Umbilical cord (tissue), 2 donors: ENCODE measurements at places on chromosomes 6 and 20. TPM values are rescaled to one million over a fixed set of nuclear protein-coding genes. Genes with fewer than 3 reads are reported as not detected.

GRCh38 chr20:9453201-9453600, 61.2 kb upstream of the LAMP5 start:
- no peak for DNase-seq

DNA sequence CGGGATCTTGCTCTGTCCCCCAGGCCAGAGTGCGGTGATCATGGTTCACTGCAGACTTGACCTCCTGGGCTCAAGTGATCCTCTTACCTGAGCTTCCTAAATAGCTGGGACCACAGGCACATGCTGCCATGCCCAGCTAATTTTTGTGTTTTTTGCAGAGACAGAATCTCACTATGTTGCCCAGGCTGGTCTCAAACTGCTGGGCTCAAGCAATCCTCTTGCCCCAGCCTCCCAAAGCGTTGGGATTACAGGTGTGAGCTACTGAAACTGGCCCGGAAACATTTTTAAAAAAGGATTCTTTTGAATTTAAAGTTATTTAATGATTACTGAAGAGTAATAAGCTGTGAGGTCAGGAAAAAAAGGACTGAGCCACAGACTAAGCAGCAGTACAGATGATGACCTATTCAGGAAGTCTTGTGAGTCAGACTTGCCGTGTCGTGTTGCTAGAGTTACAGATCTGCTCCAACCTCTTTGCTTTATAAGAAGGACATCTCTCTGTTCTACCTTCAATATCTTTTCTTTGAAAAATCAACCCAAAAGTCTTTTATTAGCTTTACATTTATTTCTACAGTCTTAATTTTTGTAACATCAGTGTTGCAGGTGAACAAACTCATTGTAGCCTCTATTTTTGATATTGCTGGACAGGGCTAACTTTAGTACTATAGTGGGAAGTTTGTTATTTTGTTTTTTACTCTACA, 108.7 kb downstream of the NCOA3 start:
- DNase-seq, result peak; percentile 59

- no peak for DNase-seq
Observed at GRCh38 chr6:34333858-34334257, 58.6 kb downstream of the NUDT3 start.

DNA sequence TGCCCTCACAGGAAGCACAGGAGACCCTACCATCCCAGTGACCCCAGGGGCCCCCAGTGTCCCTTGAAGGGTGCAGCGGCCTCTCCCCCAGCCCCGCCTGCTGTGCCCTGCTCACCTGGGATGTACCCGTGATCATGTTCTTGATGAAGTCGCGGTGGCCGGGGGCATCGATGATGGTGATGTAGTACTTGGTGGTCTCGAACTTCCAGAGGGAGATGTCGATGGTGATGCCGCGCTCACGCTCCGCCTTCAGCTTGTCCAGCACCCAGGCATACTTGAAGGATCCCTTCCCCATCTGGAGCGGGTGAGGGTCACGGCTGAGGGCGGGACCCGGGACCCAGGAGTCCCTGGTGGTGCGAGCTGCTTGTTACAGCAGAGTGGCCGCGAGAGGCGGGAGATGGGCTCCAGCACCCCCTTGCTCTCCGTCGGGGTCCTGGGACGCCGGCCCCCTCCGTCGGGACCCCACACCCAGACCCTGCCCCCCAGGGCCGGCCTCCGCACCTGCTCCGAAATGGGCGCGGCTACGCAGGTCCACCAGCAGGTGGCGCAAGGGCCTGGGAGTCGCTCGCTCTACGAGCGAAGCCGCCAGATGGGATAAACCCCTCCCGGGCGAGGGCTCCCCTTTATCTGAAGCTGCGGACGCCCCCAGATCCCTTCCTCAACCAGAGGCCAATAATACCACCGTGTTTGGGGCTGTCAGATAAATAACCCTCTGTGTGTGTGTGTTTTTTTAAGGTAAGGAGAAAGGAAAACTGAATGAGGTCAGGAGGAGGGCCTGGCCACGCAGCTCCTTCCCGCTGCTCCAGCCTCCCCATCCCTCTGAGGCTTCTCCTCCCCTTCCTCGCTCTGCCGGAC, 2.9 kb downstream of the EEF1A2 start:
- peak; percentile 43 for DNase-seq

GRCh38 chr6:39266375-39266774, 37.1 kb upstream of the KCNK5 start:
- DNase-seq, result no peak

TFAP2B gene
- total RNA-seq, result 1.4 TPM

EFCAB8 gene
- 0.96 TPM for total RNA-seq

ESR1 gene
- total RNA-seq, result 8.2 TPM

HCRTR2 gene
- 1.4 TPM for total RNA-seq

C6orf141 gene
- 2.4 TPM for total RNA-seq

STX11 gene
- total RNA-seq, result 17.8 TPM
